ENCODE measurements at places on chromosomes 4 and X. TPM values are rescaled to one million over a fixed set of nuclear protein-coding genes. Genes with fewer than 3 reads are reported as not detected.

The EPHA5 gene
- 7.1 TPM for total RNA-seq

The KCNE5 gene
- total RNA-seq = 0.38 TPM

The GIMD1 gene
- total RNA-seq = 0.19 TPM

The PLAC8 gene
- total RNA-seq = 0.28 TPM

The IGFBP7 gene
- 2,784 TPM for total RNA-seq

The SCML1 gene
- total RNA-seq = 7.7 TPM

The WWC2 gene
- 22.8 TPM for total RNA-seq

The HELT gene
- not detected for total RNA-seq

The PWWP3B gene
- total RNA-seq = 0.28 TPM

The PCYT1B gene
- under 0.01 TPM for total RNA-seq

The CYBB gene
- under 0.01 TPM for total RNA-seq

The STOX2 gene
- 0.38 TPM for total RNA-seq

The CLCN4 gene
- 3.1 TPM for total RNA-seq

The BBS7 gene
- total RNA-seq = 22.8 TPM

The SSX2B gene
- not detected for total RNA-seq

The POLN gene
- total RNA-seq = 6.2 TPM

The CDS1 gene
- total RNA-seq = under 0.01 TPM

The PRDM5 gene
- total RNA-seq = 15.2 TPM

The TKTL2 gene
- total RNA-seq = not detected

The COPS4 gene
- total RNA-seq = 118 TPM

The ZNF518B gene
- total RNA-seq = 33.8 TPM

The CLRN2 gene
- total RNA-seq = not detected

The FGF5 gene
- 23.8 TPM for total RNA-seq

The VSIG1 gene
- under 0.01 TPM for total RNA-seq

The CXCL10 gene
- total RNA-seq = under 0.01 TPM

The CXCL11 gene
- total RNA-seq = not detected

The FAM133A gene
- total RNA-seq = under 0.01 TPM

The SPIN2A gene
- 0.38 TPM for total RNA-seq

The SMIM14 gene
- 55.2 TPM for total RNA-seq
